ENCODE measurements at places on chromosomes 7 and 10.

GRCh38 chr10:122507616-122508015 is 46.3 kb downstream of the HTRA1 start:
- no peak for DNase-seq

DNA sequence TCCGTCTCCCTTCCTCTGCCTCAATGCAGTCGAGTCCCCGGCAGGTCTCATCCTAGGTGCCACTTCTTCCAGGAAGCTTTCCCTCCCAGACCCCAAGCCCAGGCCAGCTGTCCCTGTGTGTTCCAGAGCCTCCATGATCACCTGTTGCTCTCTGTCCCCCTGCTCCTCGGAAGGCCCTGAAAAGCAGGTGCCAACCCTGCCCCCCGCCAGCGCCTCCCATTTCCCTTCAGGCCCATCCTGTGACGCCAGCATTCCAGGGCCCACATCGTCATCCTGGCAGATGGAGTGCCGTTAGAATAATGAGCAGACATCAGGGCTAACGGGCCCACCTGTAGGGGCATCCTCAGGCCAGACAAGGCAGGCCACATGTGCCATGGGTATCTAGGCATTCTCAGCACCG is 253.0 kb upstream of the PPP2R2D start:
- no peak for DNase-seq

GRCh38 chr10:30574432-30574796 is 55.1 kb downstream of the LYZL2 start:
- DNase-seq, result no peak

- DNase-seq, result no peak
These were observed 3.7 kb downstream of the OGA start for GRCh38 chr10:101814466-101815071.

DNA sequence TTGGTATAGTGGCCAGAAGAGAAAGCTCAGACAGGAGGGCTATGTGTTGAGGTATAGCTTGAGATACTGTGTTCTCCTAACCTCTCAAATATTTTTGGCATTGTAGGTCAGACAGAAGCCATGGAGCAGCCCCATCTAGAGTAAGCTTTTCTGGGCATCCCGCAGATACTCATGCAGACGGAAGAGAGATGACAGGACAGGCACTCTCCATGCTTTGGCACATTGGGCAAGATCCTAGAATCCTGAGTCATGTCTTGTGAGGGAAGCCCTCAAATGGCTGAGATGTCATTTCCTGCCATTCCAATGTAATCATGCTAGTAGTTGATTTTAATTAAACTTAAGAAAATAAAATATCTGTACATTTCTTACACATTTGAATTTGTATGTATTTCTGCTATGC is 16.8 kb upstream of the KIF20B start:
- no peak for DNase-seq

DNA sequence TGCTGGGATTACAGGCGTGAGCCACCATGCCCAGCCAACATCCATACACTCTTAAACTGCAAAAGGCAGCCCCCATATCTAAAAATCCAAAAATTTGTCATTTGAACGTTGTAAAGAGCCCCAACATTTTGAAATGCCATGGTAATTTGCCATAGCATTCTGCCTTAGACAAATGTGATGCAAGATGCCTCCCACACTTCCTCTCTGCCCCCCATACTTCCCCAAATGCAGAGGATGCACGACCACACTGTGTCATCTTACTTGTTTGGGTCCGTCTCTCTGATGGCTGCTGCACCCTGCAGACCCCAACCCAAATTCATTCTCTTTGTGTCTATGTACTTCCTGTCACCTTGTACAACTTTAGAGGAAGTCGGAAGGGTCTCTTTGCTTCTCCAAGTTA is 1125.6 kb upstream of the AUTS2 start:
- no peak for DNase-seq

All from KBM-7 (cell line).